PC-9 (cell line): ENCODE measurements at places on chromosomes 3 and 15. TPM values are rescaled to one million over a fixed set of nuclear protein-coding genes. Genes with fewer than 3 reads are reported as not detected.

SLC15A2 gene
- 1.1 and 2.8 TPM in 2 replicates for total RNA-seq

DNA sequence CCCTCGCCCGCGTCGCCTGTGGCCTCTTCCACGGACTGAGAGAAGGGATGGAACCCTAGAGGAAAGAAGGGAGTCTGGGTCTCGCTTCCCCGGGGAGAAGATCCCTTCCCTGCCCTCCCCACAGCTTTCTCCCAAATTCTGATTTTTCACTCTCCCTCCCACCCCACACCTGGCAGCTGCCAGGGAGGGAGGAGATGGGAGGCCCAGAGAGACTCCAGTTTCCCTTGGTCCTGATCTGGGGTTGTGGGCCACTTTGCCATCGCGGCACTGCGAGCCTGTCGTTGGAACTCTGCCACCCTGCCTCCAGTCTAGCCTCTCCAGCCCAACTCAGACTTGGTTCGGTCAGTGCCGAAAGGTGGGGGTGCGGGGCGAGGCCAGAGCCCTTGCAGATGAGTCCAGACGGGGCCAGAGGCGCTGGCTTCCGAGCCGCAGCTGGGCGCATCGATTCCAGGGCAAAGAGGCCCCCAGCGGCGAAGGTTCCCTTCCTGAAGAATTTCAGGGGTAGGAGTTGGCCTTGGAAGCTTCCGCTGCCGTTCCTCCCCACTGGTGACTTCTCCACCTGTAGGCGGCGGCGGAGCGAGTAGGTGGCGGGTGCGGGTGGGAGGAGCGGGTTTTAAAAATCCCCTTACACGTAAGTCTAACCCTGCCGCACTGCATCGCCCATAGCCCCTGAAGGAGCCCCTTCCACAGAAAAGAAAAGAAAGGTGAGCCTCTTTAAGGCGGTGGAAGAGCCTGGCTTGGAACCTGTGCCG, 5.2 kb downstream of the WNT5A start:
- no peaks in the 10 kb centered on the region for H3K4me1 ChIP-seq
- H3K27ac ChIP-seq = no peak overlapping the region
- no peak overlapping the region for H3K4me3 ChIP-seq
- H3K27me3 ChIP-seq = no peaks in the 10 kb centered on the region

LRRC34 gene
- total RNA-seq = 9.6 and 10.3 TPM in 2 replicates

- DNase-seq = no peak
- peaks cover 10% of the 10 kb centered on the region; the same call in 1 of the 2 replicates for H3K27me3 ChIP-seq
- no peak overlapping the region for H3K4me3 ChIP-seq
- H3K36me3 ChIP-seq = no peaks in the 10 kb centered on the region
- H3K27ac ChIP-seq = no peak overlapping the region
Measured at GRCh38 chr15:23484870-23485269, 37.8 kb upstream of the GOLGA6L2 start.

C3orf52 gene
- total RNA-seq = 7.5 and 9.9 TPM in 2 replicates

DNA sequence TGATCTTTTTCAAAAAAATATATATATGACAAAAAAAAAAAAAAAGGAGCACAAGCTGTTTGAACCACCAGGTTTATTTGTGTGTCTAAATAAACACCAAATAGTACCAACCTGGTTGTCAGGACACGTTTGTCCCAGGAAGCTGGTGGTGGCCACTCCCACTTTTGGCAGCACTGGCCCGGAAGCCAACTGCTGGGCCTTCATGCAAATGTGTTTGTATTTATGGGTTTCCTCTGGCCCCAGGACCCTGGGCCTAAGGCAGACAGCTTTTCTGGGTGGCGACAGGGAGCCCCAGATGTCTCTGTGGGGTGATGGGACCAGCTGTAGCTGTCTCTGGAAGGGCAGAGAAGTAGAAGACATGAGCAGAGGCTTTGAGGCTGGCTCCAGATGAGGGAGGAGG, 31.6 kb downstream of the PRKCD start:
- no peak overlapping the region for H3K4me3 ChIP-seq
- H3K36me3 ChIP-seq = no peaks in the 10 kb centered on the region
- no peak for DNase-seq
- no peak overlapping the region for H3K27ac ChIP-seq

DNA sequence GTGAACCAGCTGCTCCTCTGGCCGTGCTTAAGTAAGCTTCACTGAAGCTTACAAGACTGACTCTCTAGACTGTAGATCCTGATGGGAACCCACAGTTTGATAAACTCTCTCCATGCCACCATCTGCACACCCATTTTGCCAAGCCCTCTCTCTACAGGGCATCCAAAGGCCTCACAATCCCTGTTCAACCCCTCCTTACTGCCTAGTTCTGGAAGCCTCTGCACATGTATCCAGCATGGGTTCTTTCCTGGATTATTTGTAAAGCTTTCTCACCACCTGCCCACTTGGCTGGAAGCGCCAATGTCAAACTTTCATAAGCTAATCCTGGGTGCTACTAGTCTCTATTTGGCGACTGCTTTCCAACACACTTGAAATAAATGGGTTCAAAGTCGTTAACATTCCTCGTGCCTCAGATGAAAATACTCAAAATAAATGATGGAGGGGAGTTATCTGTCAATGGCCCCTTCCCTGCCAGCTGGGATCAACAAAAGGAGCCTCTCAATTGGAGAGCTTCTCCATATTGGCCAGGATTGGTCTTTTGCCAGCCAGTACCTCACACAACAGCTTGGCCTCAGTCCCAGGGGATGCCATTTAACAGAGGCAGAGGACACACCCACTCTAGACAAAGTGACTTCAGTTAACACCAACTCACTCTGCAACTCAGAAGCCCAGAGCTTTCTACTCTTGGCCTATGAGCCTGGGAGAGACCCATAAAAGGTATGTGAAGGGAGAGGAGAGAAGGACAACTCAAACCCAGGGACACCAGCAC, 48.1 kb downstream of the SH3BP5 start:
- peak; percentile 14 for DNase-seq
- no peaks in the 10 kb centered on the region for H3K36me3 ChIP-seq
- no peak overlapping the region for H3K4me3 ChIP-seq
- no peaks in the 10 kb centered on the region for H3K4me1 ChIP-seq
- no peaks in the 10 kb centered on the region for H3K27me3 ChIP-seq

DNA sequence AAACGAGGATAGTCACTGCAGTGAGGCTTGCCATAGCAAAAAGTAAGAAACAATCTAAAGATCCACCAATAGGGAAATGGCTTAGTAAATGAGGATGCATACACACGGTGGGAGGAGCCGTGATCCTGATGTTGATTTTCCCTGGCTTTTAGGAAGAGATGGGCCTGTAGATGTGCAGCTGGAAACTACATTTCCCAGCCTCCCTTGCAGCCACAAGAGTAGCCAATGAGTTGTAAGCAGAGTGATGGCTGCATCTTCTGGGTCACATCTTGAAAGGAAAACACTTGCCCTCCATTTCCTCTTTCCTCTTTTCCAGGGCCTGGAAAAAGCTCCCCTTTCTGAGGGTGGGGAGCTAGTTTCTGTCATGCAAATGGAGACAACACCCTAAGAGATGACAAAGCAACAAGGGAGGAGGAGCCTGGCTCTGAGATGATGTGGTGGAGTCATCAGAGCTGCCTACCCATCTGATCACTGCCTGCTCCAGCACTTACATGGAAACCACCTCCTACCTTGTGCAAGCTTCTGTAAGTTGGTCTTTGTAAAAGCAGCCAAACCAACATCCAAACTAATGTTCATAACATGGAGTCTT, 139.1 kb downstream of the TLE3 start:
- H3K27me3 ChIP-seq = no peaks in the 10 kb centered on the region
- DNase-seq = no peak
- no peak overlapping the region for H3K27ac ChIP-seq
- no peaks in the 10 kb centered on the region for H3K36me3 ChIP-seq

DNA sequence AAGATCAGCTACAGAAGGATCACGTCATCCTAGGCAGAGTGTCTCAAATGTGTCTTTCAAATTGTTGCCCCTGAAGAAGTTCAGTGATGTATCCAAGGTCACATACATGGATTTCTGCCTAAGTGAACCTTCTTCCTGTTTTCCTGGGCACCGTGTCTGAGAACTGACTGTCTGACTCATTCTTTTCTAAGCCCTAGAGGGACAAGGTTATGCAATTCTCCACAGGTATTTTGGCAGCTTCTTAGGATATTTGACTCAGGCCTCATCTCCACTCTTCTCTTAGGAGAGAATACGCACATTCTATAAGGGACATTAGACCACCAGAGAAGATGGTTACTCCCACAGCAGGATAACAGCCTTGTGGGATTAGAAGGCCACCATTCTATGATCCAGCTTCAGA, 391.9 kb upstream of the THBS1 start:
- H3K4me1 ChIP-seq = peaks cover 35% of the 10 kb centered on the region
- H3K4me3 ChIP-seq = no peak overlapping the region
- H3K27me3 ChIP-seq = no peaks in the 10 kb centered on the region

DNA sequence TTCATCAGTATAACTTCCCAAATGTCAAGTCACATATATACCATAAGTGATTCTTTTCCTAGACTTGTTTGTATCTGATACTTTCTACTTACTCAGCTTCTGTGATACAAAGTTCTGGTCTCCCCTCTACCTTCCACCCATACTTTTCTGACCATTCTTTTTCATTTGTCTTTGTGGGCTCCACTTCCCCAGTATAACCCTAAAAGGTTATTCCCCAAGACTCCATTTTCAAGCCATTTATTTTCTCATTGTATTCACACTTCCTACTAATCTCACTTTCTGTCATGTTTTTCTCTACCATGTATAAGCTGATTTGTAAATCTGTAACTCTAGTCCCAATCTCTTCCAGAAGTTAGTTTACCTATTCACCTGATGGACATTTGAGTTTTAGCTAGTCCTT, 34.0 kb downstream of the IQCB1 start:
- H3K36me3 ChIP-seq = no peaks in the 10 kb centered on the region
- no peak for DNase-seq
- H3K4me3 ChIP-seq = no peak overlapping the region
- H3K27ac ChIP-seq = no peak overlapping the region
- no peaks in the 10 kb centered on the region for H3K27me3 ChIP-seq

ANKRD63 gene
- not detected in 2 replicates for total RNA-seq

GRCh38 chr3:169818316-169818715, 5.6 kb upstream of the LRRC34 start:
- H3K36me3 ChIP-seq = no peaks in the 10 kb centered on the region
- H3K4me1 ChIP-seq = peaks cover 1% of the 10 kb centered on the region; the same call in 1 of the 2 replicates
- no peak for DNase-seq

DNA sequence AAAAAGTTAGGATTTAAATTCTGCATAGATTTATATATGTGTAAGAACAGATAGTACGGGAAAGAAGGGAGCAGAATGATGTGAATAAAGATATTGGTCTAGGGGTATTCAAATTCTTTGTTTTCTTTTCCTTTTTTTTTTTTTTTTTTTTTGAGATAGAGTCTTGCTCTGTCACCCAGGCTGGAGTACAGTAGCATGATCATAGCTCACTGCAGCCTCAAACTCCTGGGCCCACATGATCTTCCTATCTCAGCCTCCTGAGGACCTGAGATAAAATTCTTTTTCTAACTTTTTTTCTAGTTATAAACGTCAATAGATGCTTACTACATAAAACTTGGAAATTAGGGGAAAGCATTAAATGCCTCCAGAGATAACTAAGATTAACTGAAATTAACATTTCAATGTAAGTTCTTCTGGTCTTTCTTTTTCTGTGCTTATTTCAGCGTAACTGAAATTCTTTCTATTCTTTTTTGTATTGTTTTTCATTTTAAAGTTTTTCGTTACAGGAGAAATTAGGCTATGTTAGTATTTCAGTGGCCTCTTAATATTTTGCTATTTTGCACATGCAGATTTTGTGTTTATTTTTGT, 29.2 kb downstream of the UBE2Q2 start:
- 0 out of 2 replicates have a peak, but pooled peaks cover 4% of the 10 kb centered on the region for H3K36me3 ChIP-seq
- no peak overlapping the region for H3K4me3 ChIP-seq
- no peaks in the 10 kb centered on the region for H3K27me3 ChIP-seq

DNA sequence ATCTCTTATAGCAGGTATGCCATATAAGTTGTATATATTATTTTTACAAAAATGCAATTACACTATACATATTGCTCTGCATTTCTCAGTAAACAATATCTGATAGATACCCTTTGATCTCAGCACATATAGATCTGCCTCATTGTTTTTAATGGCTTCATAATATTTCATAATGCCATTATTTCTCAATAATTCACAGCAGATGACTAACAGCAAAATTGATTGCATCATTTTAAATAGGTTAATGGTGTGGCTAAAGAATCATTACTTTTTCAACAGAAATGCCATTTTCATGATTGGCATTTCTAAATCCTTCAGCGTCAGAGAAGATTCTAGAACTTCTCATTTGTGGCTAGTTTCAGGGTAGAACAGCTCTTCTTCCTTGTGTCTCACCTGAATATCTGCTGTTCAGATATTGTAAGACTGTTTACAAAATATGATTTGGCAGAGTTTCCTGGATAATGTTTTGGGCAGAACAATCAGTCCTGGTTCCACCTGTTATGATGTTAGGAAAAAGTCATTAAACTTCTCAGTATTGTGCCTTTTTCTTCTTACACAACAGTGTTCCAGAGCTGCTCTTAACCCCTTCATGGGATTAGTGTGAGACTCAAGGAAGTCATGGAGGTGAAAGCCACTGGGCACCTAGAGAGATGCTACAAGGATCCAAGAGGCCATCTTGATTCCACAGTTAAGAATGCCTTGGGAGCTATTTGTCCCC, 397.6 kb upstream of the THBS1 start:
- no peaks in the 10 kb centered on the region for H3K36me3 ChIP-seq
- H3K4me1 ChIP-seq = peaks cover 5% of the 10 kb centered on the region
- no peak overlapping the region for H3K27ac ChIP-seq

PLA2G4B gene
- 3.6 and 7.8 TPM in 2 replicates for total RNA-seq

GRCh38 chr3:179309225-179310078, 13.4 kb upstream of the ZNF639 start:
- H3K27ac ChIP-seq = no peak overlapping the region
- H3K36me3 ChIP-seq = no peaks in the 10 kb centered on the region
- H3K27me3 ChIP-seq = no peaks in the 10 kb centered on the region
- no peaks in the 10 kb centered on the region for H3K4me1 ChIP-seq
- no peak for DNase-seq
- no peak overlapping the region for H3K4me3 ChIP-seq

DNA sequence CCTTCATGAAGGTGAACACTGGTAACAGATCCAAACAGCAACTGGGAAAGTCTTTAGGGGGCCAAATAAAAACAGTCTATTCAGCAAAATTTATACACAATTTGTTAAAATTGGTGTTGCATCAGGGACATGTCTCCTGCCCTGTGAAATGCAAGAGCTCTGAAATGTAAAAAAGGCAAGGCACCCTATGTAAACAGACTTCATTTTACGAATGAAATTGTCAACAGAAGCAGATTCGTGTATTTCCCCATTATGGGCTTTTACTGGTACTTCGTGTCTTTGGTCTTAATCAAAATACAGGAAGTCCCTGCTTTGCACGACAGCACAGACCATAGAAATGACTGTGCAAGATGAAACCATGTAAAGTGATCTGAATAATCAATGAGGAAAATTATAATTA, 127.3 kb upstream of the THBS1 start:
- no peaks in the 10 kb centered on the region for H3K27me3 ChIP-seq
- H3K36me3 ChIP-seq = no peaks in the 10 kb centered on the region

TAGLN3 gene
- total RNA-seq = not detected in 2 replicates

- no peak for DNase-seq
- H3K4me3 ChIP-seq = no peak overlapping the region
- H3K27ac ChIP-seq = no peak overlapping the region
- H3K4me1 ChIP-seq = no peaks in the 10 kb centered on the region
- no peaks in the 10 kb centered on the region for H3K36me3 ChIP-seq
Measured at GRCh38 chr15:90701048-90701447, 16.1 kb upstream of the BLM start.
